NCI-H748 treated with DMSO at 0.1 percent for 48 hours (cell line): ENCODE measurements at places on chromosomes 6 and 20.

DNA sequence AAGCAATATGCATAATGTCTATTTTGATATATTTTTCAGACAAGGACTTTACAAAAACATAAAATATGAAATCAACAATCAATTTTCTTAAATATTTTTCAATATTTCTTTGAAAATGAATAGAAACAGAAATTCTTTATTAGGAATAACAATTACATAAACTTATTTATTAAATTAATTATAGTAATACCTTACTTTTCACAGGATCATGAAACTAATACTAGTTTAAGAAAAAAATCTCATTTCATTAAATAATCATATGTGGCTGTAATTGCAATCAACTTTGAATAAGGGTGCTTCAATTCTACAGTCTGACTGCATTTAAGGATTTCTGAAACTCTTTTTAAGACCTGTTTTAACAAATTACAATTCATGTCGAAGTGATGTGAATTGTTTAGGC is 26.6 kb downstream of the EPHA7 start:
- no peak for DNase-seq

DNA sequence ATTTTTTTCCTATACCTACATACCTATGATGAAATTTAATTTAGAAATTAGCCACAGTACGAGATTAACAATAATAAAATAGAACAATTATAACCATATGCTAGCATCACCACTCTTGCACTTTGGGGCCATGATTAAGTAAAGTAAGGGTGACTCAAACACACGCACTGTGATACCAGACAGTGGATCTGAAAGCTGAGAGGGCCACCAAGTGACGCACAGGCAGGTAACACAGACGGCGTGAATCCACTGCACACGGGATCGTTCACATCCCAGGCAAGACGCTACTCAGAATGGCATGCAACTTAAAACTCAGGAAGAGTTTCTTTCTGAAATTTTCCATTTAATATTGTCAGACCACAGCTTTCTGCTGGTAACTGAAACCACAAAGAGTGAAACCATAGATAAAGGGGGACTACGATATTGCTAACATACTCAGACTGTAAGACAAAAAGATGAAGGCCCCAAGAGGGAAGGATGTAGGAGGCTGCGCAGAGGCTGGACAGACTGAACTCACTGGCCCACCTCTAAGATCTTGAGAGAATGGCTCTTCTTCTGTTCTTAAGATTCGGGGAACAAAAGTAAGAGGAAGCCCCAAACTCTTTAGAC is 17.9 kb downstream of the RRBP1 start:
- no peak for DNase-seq

GRCh38 chr6:95243053-95243452 is 334.3 kb upstream of the MANEA start:
- DNase-seq, result no peak

DNA sequence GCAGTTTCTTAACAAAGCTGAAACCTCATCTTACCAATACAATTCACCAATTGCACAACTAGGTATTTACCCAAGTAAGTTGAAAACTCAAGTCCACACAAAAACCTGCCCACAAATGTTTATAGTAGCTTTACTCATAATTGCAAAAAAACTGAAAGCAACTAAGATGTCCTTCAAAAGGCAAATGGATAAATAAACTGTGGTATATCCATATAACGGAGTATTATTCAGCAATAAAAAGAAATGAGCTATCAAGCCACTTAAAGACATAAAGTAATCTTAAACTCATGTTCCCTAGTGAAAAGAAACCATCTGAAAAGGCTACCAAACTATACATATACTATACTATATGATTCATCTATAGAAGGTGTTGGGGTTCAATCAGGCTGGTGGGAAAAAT is 179.7 kb downstream of the HACE1 start:
- DNase-seq, result no peak
